SW 1271 (cell line): ENCODE measurements at places on chromosomes 7 and 10.
A peak's percentile ranks its signal among the peaks of the same experiment; 100 is the strongest.

GRCh38 chr7:15560968-15561367, 847 bp downstream of the AGMO start:
- no peak for DNase-seq

GRCh38 chr7:16754856-16755317, 1.3 kb downstream of the TSPAN13 start:
- no peak for DNase-seq

DNA sequence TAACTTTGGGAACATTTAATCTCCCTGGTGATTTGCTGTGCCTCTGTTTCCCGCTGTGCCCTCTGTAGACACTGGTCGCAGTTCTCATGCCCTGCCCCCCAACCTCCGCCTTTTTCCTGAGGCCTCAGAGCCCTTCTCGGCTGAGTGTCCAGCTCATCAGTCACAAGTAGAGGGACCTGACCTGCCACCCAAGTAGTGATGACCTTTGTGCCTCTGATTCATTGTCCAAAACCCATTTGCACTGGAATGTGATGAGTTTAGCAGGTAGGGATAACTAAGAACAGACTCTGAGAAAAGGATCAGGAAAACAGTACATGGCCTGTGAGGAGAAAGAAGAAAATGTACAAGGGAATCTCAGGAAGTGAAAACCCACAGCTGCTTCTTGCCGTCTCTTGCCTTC, 58.8 kb downstream of the LANCL2 start:
- no peak for DNase-seq

- DNase-seq, result no peak
These were observed 6.0 kb downstream of the CPXM2 start for GRCh38 chr10:123885406-123886170.

GRCh38 chr10:62662486-62662885, 142.0 kb upstream of the ADO start:
- no peak for DNase-seq

GRCh38 chr10:112955582-112956421, 5.8 kb downstream of the TCF7L2 start:
- DNase-seq, result no peak

- DNase-seq, result no peak
These were observed 627.4 kb downstream of the REEP3 start for GRCh38 chr10:64148607-64149006.

DNA sequence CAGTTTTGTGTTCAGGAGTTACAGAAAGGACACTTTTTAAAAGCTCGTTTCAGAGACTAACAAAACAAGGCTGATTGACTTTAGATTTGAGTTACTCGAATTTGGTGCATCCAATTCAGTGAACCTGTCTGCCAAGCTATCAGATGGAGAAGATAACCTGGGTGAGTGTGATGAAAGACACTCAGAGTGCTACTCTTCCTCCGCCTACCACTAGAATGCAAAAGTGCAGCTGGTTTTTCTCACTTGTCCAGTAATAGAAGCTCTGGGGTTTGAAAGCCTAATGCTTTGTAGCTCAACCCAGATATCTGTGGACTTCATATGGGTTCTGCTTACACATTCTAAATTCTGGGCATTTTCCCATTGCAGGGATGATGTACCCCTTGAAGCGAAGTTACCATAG, 82.8 kb upstream of the NPY start:
- DNase-seq, result no peak

- peak; percentile 39 for DNase-seq
These were observed 13.1 kb upstream of the ARPC1A start for GRCh38 chr7:99312316-99313203.

GRCh38 chr7:155483868-155484325, 26.0 kb downstream of the EN2 start:
- no peak for DNase-seq

GRCh38 chr10:121865554-121865953, 62.3 kb downstream of the ATE1 start:
- DNase-seq, result no peak

GRCh38 chr7:122544463-122544862, 154.5 kb downstream of the RNF133 start:
- no peak for DNase-seq

- DNase-seq, result no peak
These were observed 206.2 kb downstream of the ZNF365 start for GRCh38 chr10:62580396-62580795.

GRCh38 chr10:32005050-32005449, 51.2 kb downstream of the KIF5B start:
- peak; percentile 63 for DNase-seq

GRCh38 chr7:45658716-45659495, 84.7 kb downstream of the ADCY1 start:
- no peak for DNase-seq
